ENCODE measurements at places on chromosomes 2 and 18.

- DNase-seq: no peak
Observed at GRCh38 chr2:56473524-56473923, 289.7 kb downstream of the CCDC85A start.

- no peak for DNase-seq
Observed at GRCh38 chr2:33042265-33042664, 95.5 kb downstream of the LTBP1 start.

GRCh38 chr2:15687720-15688119 is 96.1 kb downstream of the DDX1 start:
- DNase-seq: no peak

GRCh38 chr2:28257182-28257581 is 135.5 kb upstream of the FOSL2 start:
- DNase-seq: no peak

All from kidney epithelial cell (primary cell).